Type B pancreatic cell (in vitro differentiated cells): ENCODE measurements at places on chromosomes 11 and 22. TPM values are rescaled to one million over a fixed set of nuclear protein-coding genes. Genes with fewer than 3 reads are reported as not detected.

DNA sequence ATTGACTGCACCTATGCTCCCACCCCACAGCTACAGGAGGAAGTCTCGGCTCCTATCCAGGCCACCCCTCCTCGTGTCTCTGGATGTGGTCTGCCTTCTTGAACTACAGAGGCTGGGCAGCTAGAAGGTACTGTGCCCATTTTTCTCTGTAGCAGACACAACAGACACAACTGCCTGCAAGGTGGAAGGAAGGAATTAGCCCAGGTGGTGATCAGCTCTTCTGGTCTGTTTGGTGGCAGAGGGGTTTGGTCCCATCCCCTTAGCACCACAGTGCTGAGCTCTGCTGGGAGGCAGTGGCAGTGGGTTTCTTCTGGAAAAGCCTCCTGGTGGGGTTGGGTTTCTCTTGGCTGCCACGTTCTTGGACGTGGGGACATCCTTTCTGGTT, 132.5 kb downstream of the MPPED1 start:
- no peak overlapping the region for H3K4me3 ChIP-seq
- DNase-seq, result no peak
- H3K27ac ChIP-seq, result no peak overlapping the region
- no peaks in the 10 kb centered on the region for H3K36me3 ChIP-seq

ARHGAP20 gene
- 2.2 and 5.1 TPM in 2 replicates for total RNA-seq

- no peak overlapping the region for H3K4me3 ChIP-seq
- no peak overlapping the region for H3K27ac ChIP-seq
- DNase-seq, result no peak
- H3K27me3 ChIP-seq, result no peaks in the 10 kb centered on the region
- peaks cover 15% of the 10 kb centered on the region for H3K4me1 ChIP-seq
Measured at GRCh38 chr11:13680501-13681264, 12.2 kb downstream of the FAR1 start.

GRCh38 chr11:16603245-16603644, 135.2 kb upstream of the C11orf58 start:
- H3K4me3 ChIP-seq, result peak overlapping the region; percentile 92
- no peak for DNase-seq
- H3K27me3 ChIP-seq, result peaks cover 44% of the 10 kb centered on the region
- no peaks in the 10 kb centered on the region for H3K36me3 ChIP-seq
- no peak overlapping the region for H3K27ac ChIP-seq

OPCML gene
- total RNA-seq, result 0.79 and 4.6 TPM in 2 replicates

DNA sequence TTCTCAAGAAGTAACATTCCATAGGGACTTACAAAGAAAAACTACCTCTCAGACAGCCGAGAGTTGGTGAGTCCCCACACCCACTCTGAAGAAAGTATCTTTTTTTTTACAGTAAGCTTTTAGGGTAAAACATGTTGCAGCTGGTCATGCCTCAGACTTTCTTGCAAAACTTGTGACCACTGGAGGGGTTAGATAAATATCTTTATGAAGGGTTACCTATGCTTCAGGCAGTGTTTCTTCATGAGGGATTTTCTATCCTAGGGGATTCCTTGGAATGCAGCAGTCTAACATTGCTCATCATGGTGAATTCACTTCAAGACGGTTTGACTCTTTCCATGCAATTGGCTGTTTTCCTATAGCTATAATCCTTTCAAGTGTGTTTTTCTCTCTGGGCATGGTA, 20.8 kb upstream of the SNX19 start:
- no peaks in the 10 kb centered on the region for H3K4me1 ChIP-seq
- H3K36me3 ChIP-seq, result no peaks in the 10 kb centered on the region
- H3K4me3 ChIP-seq, result no peak overlapping the region
- no peak overlapping the region for H3K27ac ChIP-seq
- H3K27me3 ChIP-seq, result peaks cover 6% of the 10 kb centered on the region

DNA sequence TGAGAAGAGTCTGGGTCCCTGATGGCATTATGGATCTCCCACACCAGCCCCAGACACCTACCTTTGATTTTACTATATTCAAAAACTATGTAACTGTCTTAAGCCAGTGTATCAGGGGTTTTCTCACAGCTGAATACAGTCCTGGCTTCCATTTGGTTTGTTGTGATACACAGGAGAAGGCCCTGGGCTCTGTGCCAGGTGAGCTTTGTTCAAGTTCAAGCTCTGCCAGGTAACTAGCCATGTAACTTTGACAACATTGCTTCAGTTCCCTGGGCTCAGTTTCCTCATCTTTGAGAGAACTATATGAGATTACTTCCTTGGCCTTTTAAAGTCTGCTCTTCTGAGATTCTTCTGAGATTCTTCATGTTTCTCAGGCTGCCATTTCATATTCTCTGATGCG, 327.5 kb upstream of the TENM4 start:
- DNase-seq, result no peak
- H3K27me3 ChIP-seq, result peaks cover 3% of the 10 kb centered on the region

ACER3 gene
- total RNA-seq, result 25.7 and 39.3 TPM in 2 replicates

- no peak overlapping the region for H3K27ac ChIP-seq
- DNase-seq, result no peak
Measured at GRCh38 chr22:43635101-43635500, 177.0 kb downstream of the EFCAB6 start.

GRCh38 chr22:41009222-41009948, 58.2 kb downstream of the RBX1 start:
- H3K36me3 ChIP-seq, result no peaks in the 10 kb centered on the region
- no peak for DNase-seq
- H3K27ac ChIP-seq, result peak overlapping the region; percentile 58
- no peak overlapping the region for H3K4me3 ChIP-seq
- H3K27me3 ChIP-seq, result no peaks in the 10 kb centered on the region
